ENCODE measurements at places on chromosomes 12 and 14.

DNA sequence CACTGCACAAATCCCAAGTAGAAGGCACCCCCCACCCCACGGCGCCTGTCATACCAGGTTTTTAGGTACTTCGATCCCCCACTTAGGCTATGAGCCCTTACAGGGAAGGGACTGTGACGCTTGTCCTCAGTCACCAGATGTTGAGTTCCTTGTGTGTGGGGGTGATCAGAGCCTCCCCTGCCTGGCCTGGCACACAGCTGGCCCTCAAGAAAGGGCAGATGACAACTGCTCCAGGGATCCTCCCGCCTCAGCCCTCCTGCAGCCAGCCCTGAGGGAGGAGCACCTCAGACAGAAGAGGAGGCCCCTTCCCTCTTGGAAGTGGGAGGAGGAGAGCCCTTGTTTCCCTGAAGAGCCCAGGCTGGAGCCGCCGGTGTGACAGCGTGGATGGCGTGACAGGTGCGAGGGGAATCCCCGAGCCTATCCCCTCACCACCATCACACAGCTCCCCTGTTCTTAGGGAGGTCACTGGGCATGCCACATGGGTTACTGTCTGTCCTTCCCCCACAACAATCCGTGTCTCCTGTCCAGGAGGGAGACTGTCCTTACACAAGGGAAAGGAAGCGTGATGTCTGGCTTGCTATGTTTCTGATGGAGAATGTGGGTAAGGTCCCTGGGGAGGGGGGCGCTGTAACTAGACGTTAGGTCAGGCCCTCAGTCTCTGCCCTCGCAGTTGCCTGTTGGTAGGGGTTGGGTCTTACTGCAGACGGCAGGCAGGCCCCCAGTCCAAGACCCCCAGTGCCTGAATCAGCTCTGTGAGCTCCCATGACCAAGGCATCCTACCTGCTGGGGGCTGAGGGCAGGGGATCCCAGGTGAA is 31.4 kb downstream of the P2RX4 start:
- DNase-seq, result no peak

DNA sequence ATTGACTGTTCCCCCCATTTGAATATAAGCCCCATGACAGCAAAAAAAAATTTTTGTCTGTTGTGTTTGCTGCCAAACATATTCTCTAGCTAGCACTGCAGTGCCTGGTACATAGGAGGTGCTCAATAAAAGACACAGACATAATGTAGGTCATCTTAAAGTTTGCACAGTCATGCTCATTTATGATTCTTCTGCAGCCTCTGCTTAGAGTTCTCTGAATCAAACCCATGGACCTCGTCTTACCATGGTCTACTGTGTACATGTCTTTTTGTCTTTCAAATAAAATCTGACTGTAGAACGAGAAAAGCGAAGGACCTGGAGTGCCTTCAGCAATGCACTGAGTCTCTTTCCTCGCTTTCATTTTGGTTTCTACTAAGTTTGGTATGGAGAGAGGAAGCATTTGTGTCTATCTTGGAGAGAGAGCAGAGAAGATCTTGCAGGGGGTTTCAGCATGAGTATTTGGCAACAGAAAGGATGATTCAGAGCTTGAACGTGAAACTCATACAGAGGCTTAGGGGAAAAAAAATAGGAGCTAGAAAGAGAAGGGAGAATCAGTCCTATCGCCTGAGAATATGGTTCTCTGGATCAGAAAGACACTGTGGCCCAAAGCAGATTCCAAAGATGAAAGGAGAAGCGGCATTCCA is 38.8 kb upstream of the TMCC3 start:
- no peak for DNase-seq

DNA sequence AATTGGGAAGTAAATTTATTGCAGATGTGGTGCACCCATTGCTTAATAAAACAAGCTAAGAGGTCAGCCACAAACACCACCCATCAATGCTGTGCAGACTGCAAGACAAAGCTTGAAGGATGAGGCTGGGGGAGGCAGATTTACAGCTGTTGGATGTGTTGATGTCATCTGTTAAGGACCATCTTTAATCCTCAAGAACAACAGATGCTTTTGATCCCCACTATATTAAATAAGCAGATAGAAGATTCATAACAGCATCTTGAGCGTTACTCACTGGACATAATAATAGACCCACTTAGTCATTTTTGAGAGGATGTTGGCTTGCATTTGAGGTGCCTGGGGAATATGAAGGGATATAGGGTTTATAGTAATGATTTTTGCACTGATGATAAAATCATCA is 58.8 kb downstream of the GPR68 start:
- no peak for DNase-seq

GRCh38 chr12:18153826-18154225 is 63.8 kb upstream of the RERGL start:
- no peak for DNase-seq

GRCh38 chr12:11695321-11695720 is 45.8 kb downstream of the ETV6 start:
- no peak for DNase-seq

- peak; percentile 91 for DNase-seq
These were observed 404.5 kb upstream of the TBX3 start for GRCh38 chr12:115088328-115088994.

GRCh38 chr12:31715283-31715825 is 13.5 kb downstream of the AMN1 start:
- DNase-seq, result peak; percentile 78
